ENCODE measurements at places on chromosomes 2 and 18.

GRCh38 chr2:68118816-68119215 is 38.9 kb upstream of the PNO1 start:
- no peak for DNase-seq

GRCh38 chr18:79521416-79522205 is 125.9 kb downstream of the NFATC1 start:
- DNase-seq: no peak

- no peak for DNase-seq
These were observed 75.6 kb downstream of the LDAH start for GRCh38 chr2:20747317-20747716.

DNA sequence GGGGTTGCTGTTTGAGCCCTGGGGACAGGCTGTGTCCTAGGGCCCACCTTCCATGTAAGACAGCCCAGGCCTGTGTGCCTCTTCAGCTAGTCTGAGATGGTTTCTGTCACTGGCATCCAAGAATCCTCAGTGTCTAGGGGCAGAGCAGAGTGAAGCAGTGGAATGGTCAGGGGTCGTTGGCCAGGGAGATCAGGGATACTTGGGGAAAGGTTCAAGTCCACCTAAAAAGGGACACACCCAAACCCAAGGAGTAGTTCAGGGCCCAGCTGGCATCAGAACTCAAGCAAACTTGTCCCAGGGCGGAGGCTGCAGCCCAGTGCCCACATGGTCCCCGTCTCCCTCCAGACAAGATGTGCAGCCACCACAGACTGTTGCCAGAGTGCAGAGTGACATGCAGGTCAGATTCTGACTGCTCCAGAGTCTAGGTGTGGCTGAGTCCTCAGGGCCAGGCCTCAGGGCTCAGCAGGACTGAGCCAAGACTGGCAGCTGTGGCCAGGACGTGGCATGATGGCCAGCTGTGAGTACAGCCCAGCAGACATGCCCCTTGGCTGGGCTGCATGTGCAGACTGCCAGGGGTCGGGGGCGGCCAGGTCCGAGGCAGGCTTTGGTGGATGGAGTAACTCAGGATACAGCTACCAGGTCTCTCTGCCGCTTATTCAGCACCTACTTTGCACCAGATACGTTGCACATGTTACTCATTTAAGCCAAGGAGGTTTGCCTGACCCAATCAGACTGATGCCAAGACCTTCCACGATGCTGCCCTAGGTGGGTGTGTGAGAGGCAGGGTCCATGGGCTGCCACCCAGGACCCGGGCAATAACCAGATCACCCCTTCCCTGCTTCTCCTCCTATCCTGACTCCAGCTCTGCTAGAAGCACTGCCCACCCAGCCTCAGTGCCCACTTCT is 146.6 kb downstream of the SMAD7 start:
- DNase-seq: no peak

GRCh38 chr2:148893906-148894305 is 18.9 kb downstream of the KIF5C start:
- DNase-seq: no peak

All from retinal pigment epithelial cell (primary cell).